RKO (cell line): ENCODE measurements at places on chromosomes 16 and 17.

DNA sequence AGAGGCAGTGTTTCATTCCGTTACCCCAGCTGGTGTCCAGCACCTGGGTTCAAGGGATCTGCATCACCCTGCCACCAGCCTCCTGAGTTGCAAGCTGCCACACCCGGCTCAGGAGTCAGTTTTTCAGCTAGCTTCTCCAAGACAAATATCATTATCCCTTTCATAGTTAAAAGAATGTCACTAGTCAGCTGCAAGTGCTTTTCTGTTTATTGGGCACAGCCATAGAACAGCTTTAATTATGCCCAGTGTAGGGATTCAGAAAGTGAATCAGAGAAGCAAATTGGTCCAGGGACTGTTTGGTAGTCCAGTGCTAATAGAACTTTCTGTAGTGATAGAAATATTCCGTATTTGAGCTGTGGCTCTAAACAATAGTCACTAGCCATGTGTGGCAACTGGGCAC is 2.9 kb upstream of the AOC3 start:
- DNase-seq = no peak

DNA sequence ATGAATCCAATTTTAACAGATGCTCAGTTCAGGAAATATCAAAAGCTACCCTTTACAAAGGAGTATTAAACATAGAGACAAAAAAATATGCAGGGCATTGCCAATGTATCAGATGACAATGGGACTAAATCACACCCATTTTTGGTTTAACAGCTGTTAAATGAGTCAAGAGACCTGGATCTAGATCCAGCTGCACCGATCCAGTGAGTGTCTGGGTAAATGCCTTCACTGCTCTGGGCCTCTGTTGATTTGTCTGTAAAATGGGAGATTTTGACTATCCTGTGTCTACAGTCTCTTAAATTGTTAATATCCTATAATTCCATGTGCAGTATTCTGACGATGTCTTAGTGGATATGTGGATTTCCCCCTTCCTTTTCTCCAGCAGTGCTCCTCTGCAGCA is 16.4 kb downstream of the KRT23 start:
- peak; percentile 13 for DNase-seq

DNA sequence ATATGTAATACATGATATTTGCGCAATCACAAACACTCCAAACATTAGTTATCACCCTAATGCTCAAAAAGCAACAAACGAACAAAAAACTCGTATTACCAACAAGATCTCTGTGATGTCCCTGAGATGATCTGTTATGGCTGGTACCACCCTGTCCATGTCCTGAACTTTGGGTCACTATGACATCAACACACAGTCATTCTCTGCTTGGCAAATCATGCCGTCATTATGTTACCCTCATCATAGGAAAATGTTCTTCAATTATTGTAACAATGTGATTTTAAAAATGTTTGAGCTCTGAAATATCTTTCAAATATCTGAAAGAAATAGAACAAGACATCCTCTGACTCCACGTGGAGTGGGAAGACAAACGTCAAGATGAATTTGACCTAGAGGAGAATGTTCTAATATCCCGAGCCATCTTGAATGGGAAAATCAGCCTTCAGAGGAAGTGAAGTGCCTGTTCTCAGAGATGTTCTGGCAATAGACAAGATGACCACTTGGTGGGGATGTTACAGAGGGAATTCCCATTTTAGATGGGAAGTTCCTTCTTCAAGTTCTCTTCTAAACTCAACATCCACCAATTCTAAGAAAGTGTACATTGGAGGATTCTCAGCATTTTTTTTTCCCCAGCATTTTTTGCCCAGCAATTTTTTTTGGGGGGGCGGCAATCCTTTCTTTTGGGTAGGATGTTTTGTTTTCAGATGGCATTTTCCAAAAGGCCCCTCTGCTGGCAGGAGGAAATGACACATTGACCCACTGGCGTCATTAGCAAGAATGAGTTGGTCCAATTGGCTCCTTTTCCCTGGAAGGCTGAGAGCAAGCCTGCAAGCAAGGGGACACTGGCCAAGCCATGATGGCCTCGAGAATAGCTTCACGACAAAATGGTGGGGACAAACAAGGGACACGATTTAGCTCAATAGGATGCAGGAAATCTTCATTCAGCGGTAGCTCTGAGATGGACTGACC is 3.7 kb upstream of the HSD17B2 start:
- DNase-seq = peak; percentile 69

DNA sequence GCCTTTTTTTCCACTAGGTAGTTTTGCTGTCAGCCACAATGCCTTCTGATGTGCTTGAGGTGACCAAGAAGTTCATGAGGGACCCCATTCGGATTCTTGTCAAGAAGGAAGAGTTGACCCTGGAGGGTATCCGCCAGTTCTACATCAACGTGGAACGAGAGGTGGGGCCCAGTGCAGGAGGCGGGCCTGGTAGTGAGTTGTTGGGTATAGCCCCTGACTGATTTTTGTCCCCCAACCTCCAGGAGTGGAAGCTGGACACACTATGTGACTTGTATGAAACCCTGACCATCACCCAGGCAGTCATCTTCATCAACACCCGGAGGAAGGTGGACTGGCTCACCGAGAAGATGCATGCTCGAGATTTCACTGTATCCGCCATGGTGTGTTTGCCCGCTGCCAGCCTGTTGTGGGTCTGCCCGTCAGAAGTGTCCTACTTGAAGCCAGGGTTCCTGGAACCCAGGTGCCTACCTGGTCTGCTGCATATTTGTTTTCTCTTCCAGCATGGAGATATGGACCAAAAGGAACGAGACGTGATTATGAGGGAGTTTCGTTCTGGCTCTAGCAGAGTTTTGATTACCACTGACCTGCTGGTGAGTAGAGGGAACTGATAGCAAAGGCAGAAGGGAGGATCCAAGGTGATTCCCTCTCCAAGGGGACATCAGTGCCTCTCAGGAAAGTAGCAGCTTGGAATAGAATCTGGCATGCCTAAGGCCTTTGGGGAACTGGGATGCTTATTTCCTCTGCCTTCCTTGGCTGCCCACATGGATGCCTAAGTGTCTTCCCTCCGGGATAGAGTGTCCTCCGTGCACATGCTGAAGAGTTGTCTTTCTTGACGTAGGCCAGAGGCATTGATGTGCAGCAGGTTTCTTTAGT is 1.9 kb upstream of the CD68 start:
- DNase-seq = no peak

DNA sequence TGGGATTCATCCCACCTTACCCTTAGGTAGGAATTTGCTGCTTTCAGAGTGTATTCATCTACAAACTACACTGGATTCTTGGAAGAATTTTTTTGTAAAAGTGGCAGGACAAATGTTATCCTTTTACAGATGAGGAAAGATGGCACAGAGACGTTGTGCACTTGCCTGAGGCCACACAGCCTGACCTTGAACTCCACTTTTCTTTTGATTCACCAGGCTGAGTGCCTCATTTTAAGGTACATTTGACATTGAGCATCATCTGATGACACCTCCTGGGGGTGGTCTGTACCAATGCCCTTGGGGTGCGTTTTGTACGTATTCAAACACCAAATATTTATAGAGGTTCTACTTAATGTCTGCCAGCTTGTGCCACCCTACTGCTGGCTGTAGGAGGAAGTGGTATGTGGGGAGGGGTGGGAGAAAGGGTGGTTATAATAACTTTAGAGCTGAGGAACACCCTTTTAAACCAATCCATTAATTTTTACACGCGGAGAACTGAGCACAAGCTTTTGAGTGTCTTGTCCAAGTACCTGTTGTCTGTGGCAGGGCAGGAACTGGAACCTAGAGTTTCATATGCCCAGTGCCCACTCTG is 29.1 kb downstream of the HS3ST3B1 start:
- DNase-seq = no peak

DNA sequence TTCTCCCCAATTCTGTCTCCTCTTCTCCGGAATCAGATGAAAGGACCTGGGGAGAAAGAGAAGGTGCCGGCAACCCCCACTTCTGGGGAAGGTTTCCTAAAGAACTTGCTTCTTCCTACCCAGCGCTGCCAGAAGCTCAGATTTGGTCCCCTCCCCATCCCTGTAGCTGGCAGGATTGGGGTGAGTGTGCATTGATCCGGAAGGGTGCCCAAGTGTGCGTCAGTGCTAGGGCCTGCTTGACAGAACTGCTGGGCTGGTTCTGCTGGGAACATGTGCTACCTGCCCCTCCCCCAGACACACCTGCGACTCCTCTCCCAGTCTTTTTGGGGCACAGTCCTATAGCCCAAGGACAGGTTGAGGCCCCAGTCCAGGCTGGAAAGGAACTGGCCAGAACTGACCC is 3.3 kb downstream of the ARL4D start:
- no peak for DNase-seq

GRCh38 chr17:82332669-82333278 is 792 bp downstream of the SECTM1 start:
- DNase-seq = peak; percentile 78
